ENCODE measurements at places on chromosomes 13 and 19.
A peak's percentile ranks its signal among the peaks of the same experiment; 100 is the strongest.

- no peak for DNase-seq
These were observed 81.3 kb downstream of the SACS start for GRCh38 chr13:23352161-23352560.

DNA sequence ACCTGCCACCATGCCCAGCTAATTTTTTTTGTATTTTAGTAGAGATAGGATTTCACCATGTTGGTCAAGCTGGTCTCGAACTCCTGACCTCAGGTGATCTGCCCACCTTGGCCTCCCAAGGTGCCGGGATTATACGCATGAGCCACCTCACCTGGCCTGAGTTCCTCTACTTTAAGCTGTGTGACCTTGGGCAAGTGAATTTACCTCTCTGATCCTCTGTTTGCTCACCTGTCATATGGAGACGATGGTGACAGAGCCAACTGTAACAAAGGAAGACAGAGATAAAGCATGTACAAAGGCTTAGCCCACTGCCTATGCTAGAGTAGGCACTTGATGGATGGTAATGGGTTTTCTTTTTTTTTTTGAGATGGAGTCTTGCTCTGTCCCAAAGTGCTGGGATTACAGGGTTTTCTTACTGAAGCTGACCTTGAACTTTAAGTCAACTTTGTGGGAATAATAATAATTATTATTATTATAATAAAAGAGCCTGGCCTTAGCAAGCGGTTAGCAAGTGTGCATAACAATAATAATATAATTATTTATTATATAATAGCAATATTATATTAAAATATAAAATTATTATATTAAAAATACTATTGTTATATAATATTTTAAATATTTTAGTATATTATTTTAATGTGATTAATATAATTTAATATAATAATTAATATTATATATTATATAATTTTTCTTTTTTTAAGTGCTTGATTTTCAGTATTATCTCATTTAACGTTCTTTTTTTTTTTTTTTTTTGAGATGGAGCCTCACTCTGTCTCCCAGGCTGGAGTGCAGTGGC is 1.3 kb upstream of the ACER1 start:
- DNase-seq = no peak

GRCh38 chr13:33101835-33102234 is 85.6 kb downstream of the KL start:
- no peak for DNase-seq

DNA sequence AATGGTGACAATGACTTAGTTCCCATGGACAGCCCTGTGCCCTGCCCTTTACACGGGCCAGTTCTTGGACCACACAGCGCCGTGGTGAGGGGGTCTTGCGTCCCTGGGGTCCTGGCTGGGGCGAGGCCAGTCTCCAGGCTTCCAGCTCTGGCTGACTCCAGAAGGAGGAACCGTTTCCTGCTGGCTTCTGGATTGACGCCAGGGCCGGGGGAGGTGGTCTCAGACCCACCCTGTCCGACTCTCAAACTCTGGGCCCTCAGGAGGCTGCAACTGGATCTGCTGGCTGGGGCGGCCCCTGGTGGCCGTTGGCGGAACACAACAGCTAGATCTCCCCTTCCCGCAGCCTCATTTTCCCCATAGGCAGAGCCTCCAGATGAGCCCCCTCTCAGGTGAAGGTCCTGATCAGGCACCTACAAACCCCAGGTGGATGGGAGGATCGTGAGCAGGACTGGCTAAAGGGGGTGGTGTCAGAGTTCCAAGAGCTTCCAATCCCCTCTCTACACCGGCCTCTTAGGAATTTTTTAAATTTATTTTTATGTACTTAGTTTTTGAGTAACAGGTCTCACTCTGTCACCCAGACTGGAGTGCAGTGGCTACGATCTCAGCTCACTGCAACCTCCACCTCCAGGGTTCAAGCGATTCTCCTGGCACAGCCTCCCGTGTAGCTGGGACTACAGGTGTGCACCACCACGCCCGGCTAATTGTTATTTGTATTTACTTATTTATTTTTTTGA is 8.0 kb downstream of the CCDC194 start:
- DNase-seq = peak; percentile 68

DNA sequence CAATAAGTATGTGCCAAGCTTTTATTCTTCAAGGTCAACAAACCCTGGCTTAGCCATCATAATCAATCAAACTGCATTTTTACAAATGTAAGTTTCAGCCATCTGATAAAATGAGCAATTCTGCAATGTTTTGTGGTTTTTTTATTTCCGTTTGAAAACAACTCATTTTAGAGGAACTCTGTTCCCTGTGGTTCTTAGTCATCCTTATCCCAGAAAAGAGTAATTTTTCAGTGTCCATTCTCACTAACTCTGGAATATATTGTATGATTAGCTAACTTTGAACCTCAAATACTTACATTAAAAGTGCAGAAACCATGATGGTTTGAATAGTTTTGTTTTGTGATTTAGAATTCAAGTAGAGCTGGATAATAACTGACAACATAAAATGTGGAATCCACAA is 87.6 kb downstream of the IRS2 start:
- DNase-seq = peak; percentile 67

- DNase-seq = no peak
These were observed 370.3 kb downstream of the ZNF536 start for GRCh38 chr19:30742406-30742938.

- no peak for DNase-seq
These were observed 586.5 kb downstream of the SLITRK6 start for GRCh38 chr13:85212692-85213091.

DNA sequence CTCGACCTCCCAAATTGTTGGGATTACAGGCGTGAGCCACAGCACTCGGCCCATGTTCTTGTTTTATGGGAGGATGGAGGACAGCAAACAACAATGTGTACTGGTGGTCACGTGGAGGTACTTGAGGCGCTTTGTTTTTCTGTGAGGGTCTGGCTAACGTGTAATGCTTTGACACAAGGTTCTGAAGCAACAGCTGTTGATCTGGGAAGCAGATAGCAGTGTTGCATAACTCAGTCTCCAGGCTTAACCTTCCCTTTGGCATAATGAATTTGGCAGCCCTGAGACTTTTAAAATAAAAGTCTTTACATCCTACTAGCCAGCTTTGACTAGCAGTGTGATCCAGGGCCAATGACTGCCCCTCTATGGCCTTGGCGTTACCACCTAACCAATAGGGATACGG is 6.9 kb upstream of the ZNF580 start:
- no peak for DNase-seq

DNA sequence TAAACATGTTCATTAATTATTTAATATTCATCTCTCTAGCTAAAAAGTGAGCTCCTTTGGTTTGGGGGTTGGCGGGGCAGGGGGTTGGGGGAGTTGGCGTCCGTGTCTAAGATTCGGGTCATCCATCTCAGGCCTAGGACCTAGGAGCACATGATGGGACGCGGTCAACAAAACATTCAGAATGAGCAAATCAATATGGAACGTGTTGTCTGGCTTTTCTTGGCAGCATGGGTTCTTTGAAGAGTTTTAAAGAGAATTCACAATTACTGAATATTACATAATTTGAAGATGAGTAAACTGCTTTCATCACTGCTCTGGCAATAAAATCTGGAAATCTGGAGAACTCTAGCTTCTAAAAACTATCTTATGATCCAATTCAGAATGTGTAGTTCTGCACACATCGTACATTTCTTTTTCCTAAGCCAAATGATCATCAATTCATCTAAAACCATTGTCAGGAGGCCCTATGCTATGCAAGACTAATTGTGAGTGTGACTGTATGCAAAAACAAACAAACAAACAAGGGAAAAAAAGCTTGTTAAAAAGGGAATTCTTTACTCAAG is 5.4 kb upstream of the ARGLU1 start:
- no peak for DNase-seq

DNA sequence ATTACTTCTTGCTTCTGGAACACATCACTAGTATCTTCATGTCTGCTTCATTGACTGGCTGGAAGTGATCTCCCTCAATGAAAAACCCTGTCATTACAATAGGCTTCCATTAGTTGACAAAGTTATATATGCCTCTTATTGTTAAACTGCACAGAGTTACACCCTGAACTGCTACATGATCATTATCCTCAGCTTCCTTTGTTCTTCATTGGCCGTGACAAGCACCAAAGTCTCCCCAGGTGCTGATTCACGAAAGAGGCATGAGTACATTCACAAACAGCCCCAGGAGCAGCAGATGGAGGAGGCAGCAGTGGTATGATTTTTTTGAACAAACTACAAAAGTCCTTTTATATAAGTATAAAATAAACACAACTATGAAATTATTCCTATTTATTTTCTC is 51.4 kb downstream of the VWA8 start:
- DNase-seq = no peak

- no peak for DNase-seq
These were observed 2.1 kb downstream of the KCNK6 start for GRCh38 chr19:38321646-38322196.

GRCh38 chr19:46920362-46920761 is 59.6 kb downstream of the ARHGAP35 start:
- no peak for DNase-seq

DNA sequence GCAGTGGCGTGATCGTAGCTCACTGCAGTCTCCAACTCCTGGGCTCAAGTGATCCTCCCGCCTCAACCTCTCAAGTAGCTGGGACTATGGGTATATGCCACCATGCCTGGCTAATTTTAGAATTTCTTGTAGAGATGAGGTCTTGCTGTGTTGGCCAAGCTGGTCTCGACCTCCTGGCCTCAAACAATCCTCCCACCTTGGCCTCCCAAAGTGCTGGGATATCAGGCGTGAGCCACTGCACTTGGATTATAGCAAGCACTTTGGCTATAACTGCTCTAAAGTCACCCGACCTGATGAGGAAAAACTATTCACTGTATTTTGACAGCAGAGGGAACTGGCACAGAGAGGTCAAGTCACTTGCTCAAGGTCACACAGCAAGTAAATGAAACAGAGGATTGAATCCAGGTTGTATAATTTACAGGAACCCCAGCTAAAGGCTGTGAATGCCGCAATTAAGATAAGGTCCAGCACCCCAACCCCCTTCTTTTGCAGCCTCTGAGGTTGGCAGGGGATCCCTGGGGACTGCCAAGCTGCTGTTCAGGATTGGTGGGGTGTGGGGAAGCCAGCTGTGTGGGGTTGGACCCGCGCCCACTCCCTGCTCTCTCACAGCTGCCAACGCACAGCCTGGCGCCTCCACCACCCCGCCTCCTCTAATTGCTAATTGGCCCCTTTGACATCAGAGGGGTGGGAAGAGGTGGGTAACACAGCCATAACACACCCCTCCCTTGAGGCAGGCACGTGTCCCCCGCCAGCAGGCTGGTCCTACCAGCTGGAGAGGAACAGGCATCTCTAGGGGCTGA is 6.0 kb downstream of the TMIGD2 start:
- peak; percentile 16 for DNase-seq

DNA sequence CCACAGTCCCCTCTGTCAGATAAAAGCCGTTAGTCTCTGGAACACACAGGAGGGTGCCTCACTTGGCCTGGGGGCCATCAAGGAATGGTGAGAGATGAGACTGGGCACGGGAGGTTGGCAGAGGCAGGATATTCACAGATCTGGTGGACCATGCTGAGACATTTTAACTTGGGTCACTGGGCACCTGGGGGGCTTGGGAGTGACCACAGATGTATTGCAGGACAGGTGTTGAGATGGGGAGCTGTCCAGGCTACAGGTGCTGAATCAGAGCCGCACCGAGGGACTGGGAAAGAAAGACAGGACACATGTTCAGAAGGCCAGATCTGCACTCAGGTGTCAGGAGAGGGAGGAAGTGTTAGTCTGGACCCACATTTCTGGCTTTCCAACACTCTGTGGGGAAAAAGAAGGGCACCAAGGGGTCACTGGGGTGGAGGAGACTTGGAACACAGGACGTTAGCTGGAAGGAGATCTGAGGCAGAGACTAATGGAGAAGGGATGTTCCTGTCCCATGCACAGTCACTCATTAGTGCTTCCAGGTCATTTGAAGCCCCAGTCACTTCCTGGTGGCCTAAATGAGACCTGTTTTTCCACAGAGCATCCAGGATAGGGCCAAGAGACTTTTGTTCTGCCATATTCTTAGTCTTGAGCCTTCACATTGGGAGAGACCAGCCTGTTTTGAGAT is 56.1 kb downstream of the CHST8 start:
- no peak for DNase-seq

DNA sequence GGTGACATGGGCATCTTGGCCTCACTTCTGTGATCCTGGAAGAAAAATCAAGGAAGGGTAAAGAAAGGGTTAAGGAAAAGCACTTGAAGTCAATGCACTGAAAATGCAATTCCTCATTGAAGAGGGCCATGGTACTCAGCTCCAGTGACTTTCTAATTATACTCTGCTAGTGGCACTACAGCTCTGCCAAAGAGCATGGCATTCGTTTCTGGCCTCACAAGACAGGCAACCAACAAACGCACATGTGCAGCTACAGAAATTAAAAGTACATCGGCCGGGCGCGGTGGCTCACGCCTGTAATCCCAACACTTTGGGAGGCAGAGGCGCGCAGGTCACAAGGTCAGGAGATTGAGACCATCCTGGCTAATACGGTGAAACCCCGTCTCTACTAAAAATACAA is 21.8 kb downstream of the SACS start:
- no peak for DNase-seq

GRCh38 chr13:74305876-74306275 is 171.7 kb upstream of the KLF12 start:
- no peak for DNase-seq

DNA sequence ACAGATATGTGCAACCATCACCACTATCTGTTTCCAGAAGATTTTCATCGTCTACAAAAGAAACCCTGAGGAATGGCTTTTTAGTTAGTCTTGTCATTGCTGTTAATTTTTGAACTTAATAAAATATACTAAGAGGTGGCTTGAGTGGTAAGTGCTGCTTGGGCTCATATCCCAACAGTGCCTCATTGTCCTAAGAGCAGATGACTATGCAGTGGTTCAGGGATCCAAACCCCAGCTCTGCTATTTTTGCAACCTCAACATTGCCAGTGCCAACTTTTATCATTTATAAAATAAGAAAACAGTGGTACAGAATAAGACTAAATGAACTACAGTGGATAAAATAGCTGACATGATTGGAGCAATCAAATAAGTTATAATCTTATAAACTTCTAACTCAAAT is 123.2 kb upstream of the SLC7A1 start:
- no peak for DNase-seq

- peak; percentile 34 for DNase-seq
These were observed 55.2 kb downstream of the VWA8 start for GRCh38 chr13:41905600-41906254.

DNA sequence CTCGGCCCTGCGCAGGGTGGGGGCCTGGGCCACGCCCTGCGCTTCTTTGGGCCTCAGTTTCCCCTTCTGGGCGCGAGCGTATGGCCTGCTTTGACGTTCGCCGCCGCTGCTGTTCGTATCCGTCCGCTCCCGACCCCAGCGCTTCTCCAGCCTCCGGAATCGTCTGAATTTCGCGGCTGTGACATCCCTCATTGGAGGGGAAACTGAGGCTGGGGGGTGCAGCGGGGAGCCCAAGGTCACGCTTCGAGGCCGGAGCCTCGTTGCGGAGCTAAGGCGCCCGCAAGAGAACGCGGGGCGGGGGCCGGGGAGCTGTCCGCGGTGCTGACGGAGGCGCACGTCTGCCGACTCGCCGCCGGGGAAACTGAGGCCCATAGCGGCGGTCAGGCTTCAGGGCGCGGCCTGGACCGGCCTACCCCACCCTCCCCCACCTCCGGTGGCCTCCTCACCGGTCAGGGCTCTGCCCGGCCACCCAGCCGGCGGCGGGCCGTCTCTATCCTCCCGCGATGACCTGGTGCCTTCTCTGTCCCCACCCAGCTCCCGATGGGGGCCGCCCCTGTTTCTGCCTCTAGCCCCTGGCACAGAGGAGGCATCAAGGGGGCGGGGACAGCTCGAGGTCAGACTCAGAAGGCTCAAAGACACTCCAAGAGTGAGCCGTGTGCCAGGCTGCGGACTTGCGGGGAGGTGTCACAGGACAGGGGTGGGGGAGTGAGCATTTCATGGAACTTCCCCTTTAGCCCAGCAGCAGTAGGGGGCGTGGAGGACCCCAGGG is 3.0 kb upstream of the APC2 start:
- peak; percentile 55 for DNase-seq

GRCh38 chr13:98542568-98543377 is 34.1 kb downstream of the STK24 start:
- DNase-seq = peak; percentile 32

Data from NB4 (cell line).